ENCODE measurements at places on chromosomes 5 and 9.

GRCh38 chr9:70531311-70531710, 116.9 kb upstream of the KLF9 start:
- DNase-seq: no peak

DNA sequence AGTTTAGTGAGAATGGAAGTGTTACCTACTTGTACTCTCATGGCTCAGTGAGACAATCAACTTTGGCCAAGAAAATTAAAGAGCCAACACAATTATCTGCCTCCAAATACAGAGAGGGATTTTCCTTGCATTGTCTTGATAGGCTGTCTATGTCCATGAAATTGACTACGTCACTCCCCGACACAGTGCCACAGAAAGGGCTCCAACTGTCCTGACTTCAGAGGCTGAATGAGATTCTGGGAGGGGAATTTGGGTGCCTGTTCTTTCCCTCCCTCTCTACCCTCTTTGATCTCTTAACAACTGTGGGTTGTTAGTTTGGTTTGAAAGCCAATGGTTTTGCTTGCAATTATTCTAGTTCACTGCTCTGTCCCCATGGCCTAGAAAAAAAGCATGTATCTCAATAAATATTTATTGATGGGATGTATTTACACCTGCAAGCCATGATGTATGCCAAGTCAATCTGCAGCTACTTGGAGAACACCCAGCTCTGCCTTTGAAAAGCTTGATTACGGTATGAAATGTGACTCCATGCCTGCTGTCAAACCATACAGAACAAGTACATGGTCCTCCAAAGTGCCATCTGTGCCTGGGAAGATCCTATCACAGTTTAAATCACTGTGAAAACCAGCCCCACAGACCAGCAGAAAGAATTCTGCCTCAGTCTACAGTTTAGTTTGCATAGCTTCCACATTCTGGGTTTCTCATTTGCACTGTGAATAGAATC, 37.3 kb downstream of the CAPSL start:
- DNase-seq: no peak

GRCh38 chr9:118652258-118652657, 717.0 kb downstream of the BRINP1 start:
- DNase-seq: no peak

DNA sequence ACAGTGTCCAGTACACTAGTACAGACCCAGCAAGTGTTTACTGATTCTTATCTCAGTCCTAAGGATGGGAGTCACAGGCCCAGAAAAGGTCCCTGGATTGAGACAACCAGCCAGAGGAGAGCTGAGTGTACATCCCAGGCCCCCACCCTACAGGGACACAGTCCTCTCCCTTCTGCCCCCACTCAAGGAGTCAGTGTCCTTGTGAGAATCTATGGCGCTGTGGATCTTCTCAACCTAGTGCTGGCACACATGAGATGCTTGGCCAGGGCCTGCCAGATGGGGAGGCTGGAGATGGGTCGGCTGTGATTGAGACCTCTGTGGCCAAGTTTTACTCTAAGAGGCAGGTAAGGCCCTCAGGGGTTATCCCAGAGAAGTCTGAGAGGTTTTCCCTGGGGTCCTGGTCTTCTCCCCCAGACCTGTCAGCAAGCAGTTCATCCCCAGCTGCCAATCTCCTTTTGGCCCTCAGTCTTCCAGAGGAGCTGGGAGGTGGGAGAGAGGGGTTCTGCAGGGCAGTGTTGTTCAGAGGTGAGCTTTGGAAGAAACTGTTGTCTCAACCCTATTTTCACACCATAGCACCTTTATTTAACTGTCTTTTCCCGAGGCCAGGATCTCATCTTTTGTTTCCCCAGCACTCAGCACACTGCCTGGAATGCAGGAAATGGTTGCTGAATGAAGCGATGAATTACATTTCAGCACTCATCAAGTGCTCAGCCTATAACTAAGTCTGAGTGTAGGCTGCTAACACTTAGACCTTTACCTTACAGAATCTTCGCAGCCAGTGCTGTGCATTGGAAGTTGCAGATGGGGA, 3.2 kb upstream of the NSD1 start:
- no peak for DNase-seq

GRCh38 chr5:180370861-180371641, 17.9 kb upstream of the GFPT2 start:
- DNase-seq: no peak
